ENCODE measurements at places on chromosomes 6 and 20. TPM values are rescaled to one million over a fixed set of nuclear protein-coding genes. Genes with fewer than 3 reads are reported as not detected.

DNA sequence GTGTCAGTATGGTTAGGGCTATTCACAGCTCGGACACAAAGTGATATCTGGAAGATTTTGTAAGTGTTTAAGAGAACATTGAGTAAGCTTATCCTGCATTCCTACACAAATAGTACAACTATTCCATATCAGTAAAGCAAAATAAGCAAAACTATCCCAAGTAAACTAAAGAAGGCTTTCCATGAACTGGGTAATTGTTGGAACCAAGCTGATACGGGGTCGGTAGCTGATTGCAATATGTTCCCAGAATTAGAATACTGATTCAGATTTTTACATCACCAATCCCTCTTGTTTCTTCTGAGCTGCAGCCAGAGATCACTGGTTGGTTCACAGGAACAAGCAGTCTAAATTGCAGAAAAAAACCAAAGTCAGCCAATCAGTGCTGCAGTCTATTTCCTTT, 54.1 kb downstream of the CDS2 start:
- DNase-seq, result no peak

- peak; percentile 43 for DNase-seq
Observed at GRCh38 chr6:44671333-44671732, 283.8 kb downstream of the CDC5L start.

HLA-DOA gene
- total RNA-seq, result 2.5 TPM

GRCh38 chr6:152976749-152977148, 6.1 kb downstream of the FBXO5 start:
- DNase-seq, result no peak

SCRT2 gene
- not detected for total RNA-seq

Measured in type B pancreatic cell (in vitro differentiated cells).